CD4-positive, alpha-beta T cell treated with Interleukin-4 for 4 hours (primary cell): ENCODE measurements at places on chromosomes 5 and 9.

DNA sequence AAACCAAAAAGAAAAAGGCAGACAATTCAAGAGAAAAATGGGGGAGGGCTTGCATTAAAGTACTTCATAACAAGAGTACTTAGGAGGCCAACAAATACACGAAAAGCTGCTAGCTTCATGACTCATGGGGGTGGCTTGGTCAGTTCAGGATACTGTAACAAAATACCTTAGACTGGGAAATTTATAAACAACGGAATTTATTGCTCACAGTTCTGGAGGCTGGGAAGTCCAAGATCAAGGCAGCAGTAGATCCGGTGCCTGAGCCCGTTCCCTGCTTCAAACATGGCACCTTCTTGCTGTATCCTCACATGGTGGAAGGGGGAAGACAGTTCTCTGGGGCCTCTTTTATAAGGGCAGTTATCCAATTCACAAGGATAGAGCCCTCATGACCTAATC lies 111.4 kb downstream of the C9orf50 start:
- no peak for DNase-seq

DNA sequence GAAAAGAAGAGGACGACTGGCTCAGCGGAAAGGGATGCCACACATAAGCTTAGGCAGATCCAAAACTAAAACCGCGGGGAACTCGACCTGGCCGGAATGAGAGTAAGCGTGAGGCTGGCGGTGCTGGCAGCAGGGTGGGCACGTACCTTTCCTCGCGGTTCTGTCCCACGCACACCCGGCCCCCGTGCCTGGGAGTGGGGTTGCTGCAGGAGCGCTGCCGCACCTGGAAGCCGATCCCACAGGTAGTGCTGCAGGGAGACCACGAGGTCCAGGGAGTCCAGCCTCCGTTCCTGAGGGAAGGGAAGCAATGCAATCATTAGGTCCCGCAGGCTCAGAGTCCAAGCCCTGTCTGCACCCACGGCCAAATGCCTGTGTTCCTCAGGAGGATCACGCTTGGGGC lies 427.0 kb downstream of the SEMA5A start:
- no peak for DNase-seq

- no peak for DNase-seq
These were observed 13.6 kb downstream of the ITGA1 start for GRCh38 chr5:52801329-52801728.

DNA sequence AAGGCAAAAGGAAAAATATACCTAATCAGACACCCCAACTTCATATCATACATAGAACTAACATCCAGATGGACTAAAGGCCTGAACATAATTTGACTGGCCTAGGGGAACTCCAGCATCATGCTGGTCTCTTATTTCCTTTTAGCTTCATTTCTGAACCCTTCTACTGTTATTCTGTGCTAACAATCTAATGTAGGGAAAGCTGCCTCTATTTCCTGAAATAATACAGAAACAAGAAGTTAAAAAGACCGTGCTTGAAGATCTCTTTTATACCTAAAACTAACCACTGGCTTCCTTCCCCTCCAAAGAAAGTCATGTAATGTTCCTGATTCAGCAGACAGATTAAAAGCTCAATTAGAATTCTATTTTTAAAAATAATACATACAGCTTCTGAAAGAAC lies 36.7 kb downstream of the LPAR1 start:
- no peak for DNase-seq

DNA sequence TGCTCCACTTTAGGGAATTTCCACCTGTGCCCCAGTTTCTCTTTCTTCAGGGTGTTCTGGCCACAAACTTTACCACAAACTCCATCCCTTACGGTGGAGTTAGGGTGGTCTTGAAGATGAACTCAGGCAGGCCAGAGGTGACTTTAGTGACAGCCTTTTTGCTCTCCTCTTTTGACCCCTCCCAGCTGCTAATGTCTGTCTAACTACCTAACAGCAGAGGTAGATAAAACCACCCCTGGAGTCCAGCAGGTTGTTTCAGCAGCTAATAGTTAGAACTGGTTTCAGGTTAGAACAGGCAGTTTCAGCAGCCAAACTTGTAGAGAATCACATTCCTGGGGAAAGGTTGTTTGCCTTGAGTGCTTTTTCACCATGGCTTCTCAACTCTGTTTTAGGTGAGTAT lies 971.3 kb upstream of the CDH18 start:
- no peak for DNase-seq

- DNase-seq, result no peak
These were observed 414.3 kb downstream of the ANXA1 start for GRCh38 chr9:73565833-73566465.

GRCh38 chr5:126755593-126755992 lies 21.3 kb upstream of the LMNB1 start:
- DNase-seq, result no peak

GRCh38 chr5:168159425-168159824 lies 132.0 kb upstream of the WWC1 start:
- DNase-seq, result peak; percentile 12

DNA sequence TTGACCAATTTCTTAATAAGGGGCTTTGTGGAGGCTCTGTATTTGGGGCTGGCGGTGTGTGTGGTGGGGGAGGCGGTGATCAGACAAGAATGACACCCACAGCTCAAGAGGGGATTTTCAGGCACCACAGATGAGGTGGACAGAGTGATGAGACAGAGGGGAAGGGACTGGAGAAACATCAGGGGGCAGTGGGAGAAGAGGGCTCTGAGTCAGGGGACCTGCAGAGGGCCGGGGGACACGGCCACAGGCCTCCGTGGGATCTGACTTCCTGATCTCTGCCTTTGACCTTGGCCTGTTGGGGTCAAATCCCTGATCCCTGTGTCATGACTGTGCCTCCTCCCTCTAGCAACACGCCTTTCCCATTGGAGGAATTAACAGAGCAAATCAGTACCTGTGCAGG lies 197.7 kb downstream of the C9orf50 start:
- peak; percentile 20 for DNase-seq

GRCh38 chr5:115379622-115380344 lies 83.3 kb upstream of the CCDC112 start:
- peak; percentile 14 for DNase-seq

DNA sequence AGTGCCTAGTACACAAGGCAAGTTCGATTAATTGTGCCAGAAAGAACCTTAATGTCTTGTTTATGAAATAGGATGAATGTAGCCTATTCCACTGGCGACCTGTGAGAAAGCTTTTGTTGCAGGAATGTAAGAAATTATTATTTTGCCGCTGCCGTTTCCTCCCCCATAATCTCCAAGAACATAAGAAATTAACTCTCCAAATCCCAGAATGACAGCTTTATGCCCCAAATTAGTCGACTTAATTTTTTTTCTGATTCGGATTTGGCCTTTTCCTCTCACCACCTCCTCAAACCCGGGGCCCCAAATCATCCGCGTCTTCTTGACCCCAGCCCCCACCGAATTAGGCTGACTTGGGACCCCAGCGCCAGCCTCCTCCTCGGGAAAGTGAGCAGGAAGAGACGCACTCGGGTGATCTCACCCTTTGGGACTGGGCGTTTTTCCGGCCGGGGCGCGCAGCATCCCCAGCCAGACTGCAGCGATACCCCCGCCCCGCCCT lies 682 bp upstream of the SPTAN1 start:
- no peak for DNase-seq

- DNase-seq, result no peak
These were observed 11.4 kb upstream of the MATR3 start for GRCh38 chr5:139282197-139282557.

DNA sequence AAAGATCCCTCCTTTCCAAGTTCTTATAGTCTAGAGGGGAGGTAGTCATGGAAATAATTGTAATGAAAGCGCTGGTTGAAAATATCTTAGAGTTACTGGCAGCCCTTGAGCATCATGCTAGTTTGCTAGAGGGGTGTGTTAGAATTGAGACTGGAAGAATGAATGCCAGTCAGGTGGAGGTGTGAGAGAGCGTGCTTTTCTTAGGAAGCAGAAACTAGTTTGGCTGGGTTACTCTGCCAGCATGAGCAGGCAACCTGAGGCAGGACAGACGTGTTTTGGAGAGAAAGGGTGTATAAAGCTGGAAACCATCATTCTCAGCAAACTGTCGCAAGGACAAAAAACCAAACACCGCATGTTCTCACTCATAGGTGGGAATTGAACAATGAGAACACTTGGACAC lies 43.6 kb upstream of the DHFR start:
- DNase-seq, result no peak

DNA sequence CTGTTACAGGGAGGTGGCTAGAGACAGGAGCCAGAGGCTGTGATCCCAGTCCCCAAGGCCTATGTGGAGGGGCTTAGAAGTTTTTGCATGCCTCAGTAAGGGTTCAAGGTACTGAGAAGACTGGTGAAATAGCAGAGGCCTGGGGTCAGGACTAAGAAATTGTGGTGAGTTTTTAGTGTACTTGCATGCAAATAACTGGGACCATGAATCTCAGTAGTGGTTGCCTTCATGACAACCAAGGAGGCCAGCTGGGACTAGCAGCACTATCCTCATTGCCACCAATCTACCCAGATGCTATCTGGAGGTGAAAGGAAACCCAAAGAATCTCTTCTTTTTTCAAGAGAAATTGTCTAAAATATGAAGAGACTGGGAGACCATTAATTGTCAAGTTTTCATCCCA lies 395.1 kb downstream of the CETN3 start:
- DNase-seq, result no peak

- peak; percentile 45 for DNase-seq
These were observed 123.9 kb downstream of the TLE4 start for GRCh38 chr9:79695531-79696175.

DNA sequence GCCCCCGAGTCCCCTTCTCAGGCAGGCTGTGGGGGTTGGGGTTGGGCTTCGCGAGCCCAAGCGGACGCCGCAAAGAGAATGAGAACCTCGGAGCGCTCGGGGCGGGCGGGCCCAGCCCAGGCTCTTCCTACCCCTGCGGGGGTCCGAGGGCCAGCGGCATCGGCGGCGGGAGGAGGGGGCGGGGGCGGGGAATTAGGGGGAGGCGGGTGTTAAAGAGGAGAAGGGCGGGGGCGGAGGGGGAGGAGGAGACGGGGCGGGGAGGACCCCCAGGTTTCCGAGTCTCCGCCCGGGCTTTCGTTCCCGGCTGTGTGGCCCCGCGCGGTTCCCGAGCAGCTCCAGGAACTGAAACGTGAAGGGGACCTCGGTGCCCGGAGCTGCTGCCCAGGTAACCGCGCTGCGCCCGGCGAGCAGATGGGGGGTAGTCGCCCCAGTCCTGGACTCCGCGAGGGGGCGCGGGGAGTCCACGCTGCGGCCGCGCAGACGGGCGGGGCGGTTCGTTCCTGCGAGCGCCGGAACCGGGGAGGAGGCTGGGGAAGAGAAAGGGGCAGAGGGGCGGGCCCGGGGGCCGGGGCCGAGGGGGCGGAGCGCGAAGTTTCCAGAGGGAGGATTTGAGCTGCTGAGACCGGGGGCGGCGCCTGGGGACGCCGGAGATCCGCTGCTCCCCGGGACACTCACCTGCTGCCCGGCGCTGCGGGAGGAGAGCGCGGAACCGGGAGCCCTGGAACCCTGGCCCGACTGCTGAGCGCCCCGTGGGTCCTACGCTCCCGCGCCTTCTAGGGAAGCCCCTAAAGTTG lies 38.4 kb upstream of the PLEKHG4B start:
- no peak for DNase-seq

DNA sequence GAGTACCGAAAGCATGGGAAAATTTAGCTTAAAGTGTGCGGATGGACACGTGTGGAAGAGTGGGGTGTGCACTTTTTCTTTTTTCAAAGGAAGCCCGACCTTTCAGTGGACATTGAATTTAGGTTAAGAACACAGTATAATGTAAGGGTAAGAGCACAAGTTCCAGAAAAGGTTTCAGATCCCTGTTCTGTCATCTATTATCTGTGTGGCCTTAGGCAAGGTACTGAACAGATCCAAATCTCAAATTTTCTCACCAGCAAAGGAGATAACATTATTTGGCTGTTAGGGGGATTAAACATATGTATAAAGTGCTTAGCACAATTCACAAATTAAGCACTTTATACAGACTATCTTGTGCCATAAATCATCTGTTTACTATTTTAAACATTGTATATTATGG lies 441.0 kb downstream of the SPOCK1 start:
- no peak for DNase-seq

DNA sequence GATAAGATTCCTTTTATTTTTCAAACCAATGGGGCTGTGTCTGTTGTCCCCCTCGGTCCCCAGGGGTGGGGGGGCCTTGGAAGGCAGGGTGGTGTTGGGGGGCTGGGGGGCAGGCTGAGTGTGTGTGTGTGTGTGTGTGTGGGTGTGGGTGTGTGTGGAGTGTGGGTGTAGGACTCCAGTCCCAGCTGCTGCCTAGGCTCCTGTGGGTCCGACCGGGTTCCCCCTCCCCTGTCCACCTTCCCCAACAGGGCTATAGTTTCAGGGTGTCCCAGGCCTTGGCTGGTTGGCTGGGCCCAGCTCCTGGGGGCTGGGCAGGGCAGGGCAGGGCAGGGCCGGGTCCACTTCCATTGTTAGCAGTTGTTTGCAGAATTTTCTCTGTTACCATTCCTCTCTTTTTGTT lies 2.1 kb upstream of the NFX1 start:
- no peak for DNase-seq

DNA sequence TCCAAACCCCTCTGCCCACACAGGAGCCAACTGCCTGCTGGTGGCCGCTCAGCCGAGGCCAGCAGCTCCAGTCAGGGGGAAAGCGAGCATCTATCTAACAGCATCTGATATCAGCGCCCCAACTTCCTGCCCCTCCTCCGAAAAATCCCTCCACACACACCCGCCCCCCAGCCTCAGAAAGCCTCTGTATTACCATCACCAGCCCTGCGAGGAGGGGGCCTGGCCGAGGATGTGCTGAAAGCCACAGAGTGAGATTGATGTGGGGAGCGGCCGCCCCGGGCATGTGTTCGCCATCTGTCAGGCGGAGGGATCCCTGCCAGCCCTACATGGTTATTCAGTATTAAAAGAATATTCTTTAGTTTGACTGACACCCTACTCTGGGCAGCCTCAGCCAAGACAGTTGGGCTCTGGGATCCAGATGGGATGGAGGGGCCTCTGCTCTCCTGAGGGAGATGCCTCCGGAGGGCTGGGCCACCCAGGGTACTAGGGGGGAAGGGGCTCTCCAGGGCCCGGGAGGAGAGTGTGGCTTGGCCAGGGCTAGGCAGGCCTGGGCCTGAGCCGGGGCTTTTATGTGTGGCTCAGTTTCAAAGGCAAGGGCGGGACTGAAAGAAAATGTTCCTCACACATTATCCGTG lies 98.0 kb downstream of the HSD17B3 start:
- no peak for DNase-seq

- no peak for DNase-seq
These were observed 109.8 kb upstream of the IFNK start for GRCh38 chr9:27414220-27414761.

GRCh38 chr5:67144183-67144639 lies 52.4 kb downstream of the CD180 start:
- DNase-seq, result no peak

DNA sequence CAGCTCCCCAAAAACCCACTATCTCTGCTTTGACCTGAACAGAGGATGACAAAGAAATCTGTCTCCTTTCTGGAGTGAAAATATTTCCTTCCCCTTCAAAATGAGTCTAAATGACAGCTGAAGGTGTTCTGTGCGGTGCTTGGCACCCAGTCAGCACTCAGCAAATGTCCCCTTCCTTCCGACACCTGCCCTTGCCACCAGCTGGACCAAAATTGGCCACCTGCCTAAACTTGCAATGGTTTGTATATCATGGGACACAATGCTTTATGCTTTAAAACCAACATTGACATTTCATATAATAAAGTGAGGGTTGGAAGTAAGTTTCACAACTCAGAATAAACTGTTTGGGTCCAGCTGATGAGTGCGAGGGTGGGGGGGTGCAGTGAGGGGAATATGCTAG lies 7.5 kb upstream of the TTC1 start:
- DNase-seq, result no peak
